ENCODE measurements at places on chromosomes 12 and 14.

DNA sequence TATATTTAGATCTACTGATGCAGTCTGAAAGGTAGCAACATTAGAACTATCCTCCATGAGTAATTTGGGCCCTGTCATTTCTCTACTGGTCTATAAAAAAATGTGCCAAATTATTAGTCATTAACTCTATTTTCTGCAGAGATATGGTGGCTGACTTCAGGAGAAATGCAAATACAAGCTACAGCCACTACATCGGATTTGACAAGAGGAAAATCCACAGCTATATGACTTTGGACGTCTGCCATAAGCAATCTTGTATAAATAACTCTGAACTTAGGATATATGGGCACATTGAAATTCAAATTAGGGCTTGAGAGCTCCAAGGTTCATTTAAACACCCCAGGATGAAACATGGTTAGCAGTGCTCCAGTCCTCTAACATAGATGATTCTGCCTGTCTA lies 983.0 kb upstream of the LRFN5 start:
- DNase-seq, result no peak

DNA sequence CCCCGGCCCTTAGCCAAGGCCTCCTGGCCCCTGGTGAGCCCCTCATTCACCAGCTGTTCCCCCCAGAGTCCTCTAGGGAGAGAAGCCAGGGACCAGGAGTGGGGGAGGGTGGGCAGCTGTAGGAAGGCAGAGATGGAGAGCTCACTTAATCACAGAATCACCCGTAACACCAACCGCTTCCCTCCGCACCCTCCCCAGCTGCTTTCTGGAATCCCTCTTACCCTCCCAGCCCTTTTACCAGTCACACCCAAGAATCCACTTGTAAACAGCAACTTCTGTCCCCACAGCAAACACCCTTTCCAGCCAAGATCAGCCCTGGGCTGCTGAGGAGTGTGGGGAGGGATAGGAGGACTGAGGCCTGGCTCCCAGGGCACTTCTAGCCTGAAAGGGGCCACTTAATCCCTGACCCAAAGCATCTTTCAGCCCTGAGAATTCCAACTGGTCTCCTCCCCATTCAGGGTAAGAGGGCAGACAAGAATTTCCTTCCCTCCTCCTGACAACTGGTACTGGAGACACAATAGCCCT lies 18.8 kb downstream of the NCKAP5L start:
- DNase-seq, result no peak

- no peak for DNase-seq
Observed at GRCh38 chr12:72448805-72449204, 176.6 kb downstream of the TRHDE start.

GRCh38 chr12:42641221-42641885 lies 51.8 kb upstream of the PRICKLE1 start:
- no peak for DNase-seq

DNA sequence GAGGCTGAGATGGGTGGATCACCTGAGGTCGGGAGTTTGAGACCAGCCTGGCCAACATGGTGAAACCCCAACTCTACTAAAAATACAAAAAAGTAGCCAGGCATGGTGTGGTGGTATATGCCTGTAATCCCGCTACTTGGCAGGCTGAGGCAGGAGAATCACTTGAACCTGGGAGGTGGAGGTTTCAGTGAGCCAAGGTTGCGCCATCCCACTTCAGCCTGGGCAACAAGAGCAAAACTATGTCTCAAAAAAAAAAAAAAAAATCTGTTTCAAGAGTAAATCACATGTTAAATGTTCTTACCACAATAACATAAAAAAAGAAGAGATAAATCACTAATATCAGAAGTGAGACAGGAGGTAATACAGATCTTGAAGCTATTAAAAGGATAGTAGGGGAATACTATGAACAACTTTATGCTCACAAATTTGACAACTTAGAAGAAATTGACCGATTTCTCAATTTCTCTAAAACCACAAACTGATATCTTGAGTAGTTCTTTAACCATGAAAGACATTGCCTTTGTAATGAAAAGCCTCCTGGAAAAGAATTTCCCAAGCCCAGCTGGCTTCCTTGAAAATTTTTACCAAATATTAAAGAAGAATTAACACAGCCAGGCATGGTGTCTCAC lies 37.7 kb downstream of the TAOK3 start:
- peak; percentile 86 for DNase-seq

DNA sequence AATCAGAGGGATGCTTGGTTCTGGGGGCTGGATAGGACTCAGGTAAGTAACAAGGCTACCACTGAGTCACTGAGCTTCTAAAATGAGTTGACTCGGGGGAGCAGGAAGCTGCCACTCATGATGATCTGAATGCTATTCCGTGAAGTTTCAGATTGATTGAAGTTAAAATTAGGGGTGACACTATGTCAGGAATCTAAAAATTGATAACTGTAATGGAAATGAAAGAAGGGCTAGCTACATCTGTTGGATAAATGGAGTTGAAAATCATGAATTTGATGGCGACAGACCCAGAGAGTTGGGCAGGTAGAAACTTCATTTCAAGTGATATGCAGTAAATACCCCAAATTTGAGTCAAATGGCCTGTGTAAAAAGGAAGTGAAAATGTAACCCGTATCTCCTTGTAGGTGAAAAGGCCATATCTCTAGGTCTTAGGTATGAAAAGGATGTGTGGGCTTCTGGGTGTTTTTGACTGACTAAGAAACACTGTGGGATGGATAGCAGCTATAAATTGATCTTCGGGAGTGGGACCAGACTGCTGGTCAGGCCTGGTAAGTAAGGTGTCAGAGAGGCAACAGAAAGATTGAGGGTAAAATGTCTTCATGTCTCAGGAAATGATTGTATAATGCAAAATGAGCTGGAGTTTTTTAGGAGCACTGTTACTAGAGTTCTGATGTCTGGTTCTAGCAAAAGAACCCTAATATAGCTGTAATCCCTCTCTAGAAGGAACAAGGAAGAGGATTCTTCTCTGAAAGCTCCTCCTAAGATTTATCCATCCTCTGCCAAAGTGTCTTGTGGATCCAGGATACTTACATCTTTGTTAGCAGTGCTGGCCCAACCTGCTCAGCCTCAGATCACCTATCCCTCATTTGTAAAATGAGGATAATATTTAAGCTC lies 57.3 kb downstream of the DAD1 start:
- DNase-seq, result no peak

GRCh38 chr14:54758041-54758440 lies 144.6 kb downstream of the GCH1 start:
- DNase-seq, result no peak

DNA sequence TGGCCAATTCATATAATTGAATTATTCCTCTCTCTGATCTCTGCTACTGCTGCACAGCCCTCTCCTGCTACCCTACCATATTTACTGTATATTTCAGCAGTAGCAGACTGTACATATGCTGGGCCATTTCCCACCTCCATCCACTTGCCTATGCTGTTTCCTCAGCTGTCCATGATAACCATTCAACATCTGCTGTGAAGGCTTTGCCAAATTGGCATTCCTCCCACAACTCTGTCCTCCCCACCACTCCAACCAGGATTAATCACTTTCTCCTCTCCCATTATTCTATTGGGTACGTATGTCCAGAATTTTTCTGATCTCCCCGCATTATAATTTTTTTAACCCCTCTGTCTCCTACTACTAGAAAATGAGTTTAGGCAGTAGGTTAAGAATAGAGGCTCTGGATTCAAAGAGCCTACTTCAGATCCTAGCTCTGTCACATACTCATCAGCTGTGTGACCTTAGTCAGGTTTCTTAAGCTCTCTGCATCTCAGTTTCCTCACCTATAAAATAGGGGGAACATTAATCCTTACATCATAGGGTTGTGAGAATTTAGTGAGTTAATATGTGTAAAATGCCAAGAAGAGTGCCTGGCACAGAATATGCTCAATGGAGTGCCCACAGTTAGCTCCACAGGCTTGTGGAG lies 123.3 kb downstream of the KICS2 start:
- DNase-seq, result no peak

GRCh38 chr12:89685363-89685972 lies 23.2 kb downstream of the ATP2B1 start:
- no peak for DNase-seq

DNA sequence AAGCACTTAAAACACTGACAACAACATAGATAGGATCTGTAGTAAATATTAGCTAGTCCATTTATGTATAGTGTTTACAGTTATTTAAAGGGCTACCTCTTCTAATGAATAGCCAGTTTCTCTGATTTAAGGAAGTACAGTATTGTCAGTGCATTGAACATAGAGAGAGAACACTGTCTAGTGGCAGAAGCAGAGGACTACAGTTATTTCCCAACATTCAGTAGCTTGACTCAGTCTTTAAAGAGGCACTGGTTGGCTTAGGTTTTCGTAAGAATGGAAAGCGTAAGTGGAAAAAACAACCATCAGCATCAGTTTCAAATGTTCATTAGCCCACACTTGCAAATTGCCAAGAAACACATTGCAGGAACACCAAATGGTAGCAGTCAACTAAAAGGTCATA lies 125.0 kb upstream of the HMGA2 start:
- peak; percentile 66 for DNase-seq

DNA sequence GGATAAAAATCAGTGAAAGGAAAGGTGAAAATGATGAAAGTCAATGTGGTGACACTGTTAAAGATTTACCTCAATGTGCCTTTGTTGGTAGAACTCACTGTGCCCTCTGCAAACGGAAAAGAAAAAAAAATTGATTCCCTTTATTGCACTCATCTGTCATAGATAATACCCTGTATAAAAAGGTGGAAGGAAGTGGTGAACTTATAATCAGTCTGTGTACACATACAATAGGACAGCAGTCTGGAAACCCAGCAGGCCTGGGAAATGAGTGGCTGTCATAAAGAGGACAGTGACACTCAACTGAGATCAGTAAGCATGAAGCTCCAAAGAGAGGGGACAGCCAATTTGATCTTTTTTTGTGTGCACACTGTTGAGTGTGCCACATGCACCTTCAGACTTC lies 364.7 kb downstream of the NOVA1 start:
- no peak for DNase-seq

GRCh38 chr14:105427412-105427811 lies 7.8 kb downstream of the MTA1 start:
- no peak for DNase-seq

GRCh38 chr12:19850346-19851065 lies 411.2 kb downstream of the AEBP2 start:
- DNase-seq, result no peak

DNA sequence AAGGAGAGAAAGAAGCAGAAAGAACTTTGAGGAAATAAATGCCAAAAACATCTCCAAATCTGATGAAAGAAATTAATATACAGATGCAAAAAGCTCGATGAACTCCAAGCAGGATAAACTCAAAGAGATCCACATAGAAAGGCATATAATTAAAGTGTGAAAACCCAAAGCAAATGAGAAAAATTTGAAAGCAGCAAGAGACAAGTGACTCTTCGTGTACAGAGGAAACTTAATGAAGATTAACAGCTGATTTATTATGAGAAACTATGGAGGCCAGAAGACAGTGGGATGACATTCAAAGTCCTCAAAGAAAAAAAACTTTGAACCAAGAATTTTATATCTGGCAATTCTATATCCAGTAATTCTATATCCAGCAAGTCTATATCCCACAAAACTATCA lies 163.0 kb upstream of the TMCC3 start:
- no peak for DNase-seq

- peak; percentile 83 for DNase-seq
Observed at GRCh38 chr14:23115039-23115731, 3.9 kb downstream of the CEBPE start.

DNA sequence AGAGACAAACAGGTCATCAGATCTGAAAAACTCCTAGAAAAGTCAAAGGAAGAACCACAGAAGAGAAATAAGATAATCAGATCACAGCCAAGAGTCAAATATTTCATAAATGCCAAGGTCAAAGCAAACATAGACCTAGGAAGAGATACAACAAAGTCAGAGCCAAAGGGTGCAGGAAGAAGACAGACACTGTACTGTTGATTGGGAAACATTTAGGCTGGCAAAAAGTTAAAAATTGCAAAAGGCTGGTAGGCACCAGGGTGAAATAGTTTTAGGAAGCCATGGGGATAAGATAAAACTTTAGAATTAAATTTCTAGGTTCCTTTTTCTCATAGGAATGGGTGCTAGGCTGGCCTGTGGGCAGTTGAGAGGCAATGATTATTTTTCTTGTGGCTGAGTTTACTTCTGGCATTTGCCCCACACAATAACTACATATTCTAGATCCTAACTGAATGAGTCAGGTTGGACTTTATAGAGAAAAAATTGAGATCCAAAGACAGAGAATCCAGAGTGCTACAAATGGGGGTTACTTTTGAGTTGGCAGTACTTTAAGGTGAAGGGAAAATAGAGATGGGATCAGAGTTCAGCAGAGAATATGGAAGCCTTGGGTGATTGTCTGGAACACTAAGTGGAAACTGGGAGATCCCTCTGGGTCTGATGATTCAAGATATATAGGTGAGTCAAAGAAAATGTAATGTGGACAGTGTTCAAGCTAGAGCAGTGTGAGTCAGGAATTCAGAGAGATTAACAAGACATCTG lies 215.5 kb downstream of the C12orf50 start:
- no peak for DNase-seq

- DNase-seq, result peak; percentile 63
Observed at GRCh38 chr12:101172316-101172715, 37.7 kb downstream of the SLC5A8 start.
